ENCODE measurements at places on chromosomes 12 and 14.

DNA sequence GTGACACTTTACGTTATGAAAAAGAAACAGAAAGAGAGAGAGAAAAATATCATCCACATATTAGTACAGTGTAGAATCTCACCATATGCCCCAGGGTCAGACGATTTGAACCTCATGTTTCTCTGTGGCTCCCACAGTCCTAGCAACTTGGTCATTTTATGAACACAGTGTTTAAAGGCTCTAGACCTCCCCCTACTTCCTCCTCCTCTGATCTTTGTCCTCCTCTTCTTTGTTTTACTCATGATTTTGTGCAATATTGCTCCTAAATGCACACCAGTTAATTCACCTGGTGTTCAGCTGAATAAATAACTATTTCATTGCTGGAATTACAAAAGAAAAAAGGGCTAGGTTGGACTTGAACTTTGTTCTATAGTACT lies 18.2 kb downstream of the GLT1D1 start:
- no peak for DNase-seq

- no peak for DNase-seq
These were observed 43.5 kb downstream of the CMKLR1 start for GRCh38 chr12:108295641-108296040.

DNA sequence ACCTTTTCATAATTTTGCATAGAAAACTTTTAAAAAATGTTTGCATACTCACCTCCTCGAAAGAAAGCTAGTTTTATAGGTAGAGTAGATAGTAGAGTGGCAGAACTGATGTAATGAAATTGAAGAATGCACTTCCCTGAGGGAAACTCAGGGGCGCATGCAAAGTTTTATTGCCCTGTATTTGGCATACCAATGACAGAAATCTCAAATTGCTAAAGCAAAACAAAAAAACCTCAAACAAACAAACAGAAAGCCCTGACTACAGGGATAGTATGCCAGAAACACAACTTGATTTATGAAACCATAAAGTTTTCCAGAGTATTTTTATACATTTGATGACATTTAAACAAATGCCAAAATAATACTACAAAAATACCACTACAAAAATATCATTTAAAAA lies 1.8 kb downstream of the RASSF9 start:
- DNase-seq: no peak

GRCh38 chr12:106289196-106289681 lies 13.3 kb upstream of the TCP11L2 start:
- no peak for DNase-seq

DNA sequence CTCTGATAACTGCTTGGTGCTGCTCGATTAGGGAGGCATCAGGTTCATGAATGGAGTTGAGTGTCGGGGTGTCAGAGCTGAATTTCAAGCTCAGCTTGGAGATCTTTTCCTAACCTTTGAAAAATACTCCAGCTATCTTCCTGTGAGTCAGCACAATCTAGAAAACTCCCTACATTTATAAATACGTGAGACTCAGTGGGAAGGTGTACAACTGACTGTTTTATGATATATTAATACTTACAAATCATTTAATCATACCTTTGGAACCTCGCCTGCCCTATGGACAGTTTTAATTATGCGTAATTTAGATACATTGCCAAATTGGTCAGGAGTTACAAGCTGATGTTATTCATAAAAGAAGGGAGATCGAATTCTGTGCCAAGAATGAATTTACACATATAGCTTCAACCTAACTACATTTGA lies 961 bp downstream of the CMAS start:
- DNase-seq: no peak

DNA sequence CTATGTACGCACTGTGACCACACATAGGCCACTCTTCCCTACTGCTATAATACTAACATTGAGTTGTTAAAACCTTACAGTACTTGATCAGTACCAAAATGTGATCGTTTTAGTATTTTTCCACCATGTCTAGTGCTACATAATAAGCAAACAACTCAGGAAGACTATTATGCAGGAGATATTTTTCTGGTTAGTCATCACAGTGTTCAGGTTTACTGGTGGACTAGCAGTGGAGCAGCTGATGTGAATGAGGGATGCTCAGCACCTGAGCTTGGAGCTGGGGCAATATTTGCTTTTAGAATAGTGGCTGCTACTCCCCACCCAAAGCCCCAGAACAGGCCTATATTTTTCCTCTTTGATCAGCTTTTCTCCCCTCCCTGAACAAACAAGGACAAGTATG lies 513.1 kb downstream of the KCNH5 start:
- no peak for DNase-seq

- DNase-seq: no peak
These were observed 28.9 kb upstream of the TDRD9 start for GRCh38 chr14:103899316-103899715.

- DNase-seq: no peak
These were observed 248.7 kb upstream of the EGLN3 start for GRCh38 chr14:34199585-34199984.

DNA sequence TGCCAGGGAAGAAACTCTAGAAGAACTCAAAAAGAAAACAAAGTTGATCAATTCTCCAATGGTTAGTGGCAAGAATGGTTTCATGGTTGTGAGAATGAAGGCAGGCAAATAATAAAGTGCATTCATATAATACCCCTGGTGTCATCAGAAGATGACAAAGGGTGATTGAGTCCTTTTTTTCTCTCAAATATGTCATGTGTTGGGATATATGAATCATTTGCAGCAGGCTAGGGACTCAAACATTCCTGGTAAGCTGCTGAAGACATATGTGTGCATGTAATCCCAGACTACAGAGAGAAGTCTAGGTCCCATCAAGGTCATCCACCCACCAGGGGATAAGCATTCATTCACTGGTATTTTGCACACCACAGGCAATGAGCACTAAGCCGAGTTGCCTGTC lies 82.4 kb upstream of the MYF6 start:
- no peak for DNase-seq

DNA sequence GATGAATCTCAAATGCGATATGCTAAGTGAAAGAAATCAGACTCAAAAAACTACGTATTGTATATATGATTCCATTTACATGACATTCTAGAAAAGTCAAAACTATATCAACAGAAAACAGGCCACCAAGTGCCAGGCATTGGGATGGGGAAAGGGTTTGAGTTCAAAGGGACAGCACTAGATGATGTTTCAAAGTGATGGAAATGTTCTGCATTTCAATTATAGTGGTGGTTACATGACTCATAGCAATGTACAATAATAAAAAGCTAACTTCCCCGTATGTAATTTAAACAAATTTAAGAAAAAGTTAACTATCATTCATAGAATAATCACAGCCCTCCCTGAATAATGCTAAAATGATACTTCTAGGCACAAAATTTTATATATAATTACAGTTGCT lies 13.5 kb downstream of the HECTD1 start:
- no peak for DNase-seq

Data from activated CD8-positive, alpha-beta memory T cell treated with anti-CD3 and anti-CD28 coated beads for 24 hours (primary cell).